ENCODE measurements at places on chromosomes 16 and 17.
A peak's percentile ranks its signal among the peaks of the same experiment; 100 is the strongest.

DNA sequence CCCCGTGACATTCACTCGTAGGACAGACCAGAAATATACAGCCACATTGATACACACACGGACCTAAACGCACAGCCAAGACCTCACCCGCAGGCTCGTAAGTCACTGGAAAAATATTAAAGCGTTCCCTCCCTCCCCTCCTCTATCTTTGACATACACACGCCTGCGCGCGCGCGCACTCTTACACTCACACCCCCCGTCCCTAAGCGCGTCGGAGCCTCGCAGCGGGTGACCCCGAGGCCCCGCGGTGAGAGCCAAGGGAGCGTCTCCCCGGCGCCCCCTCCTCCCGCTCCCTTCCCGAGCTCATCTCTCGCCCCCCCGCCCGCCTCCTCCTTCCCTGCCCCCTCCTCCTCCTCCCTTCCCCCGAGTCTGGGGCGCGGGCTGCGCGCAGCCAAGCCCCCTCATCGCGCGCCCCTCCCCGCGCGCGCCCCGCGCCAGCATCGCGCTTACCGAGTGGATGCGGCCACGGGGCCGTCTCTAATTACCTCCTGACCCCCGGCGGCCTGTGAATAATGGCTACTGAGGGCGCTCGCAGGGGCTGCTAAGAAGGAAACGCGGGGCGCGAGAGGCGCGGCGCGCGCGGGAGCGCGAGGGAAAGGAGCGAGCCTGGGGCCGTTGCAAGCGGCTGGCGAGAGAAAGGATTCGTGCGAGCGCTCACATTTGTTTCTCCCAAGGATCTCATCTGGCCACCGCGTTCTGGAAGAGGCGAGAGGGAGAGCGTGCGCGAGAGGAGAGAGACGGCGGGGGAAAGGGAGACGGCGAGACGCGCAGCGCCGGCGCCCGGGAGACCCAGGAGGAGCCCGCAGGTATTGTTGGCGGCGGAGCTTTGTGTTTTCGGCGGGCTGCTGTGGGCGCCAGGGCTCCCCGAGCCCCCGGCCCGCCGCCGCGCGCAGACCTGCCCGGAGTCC lies 42.4 kb downstream of the RAI1 start:
- DNase-seq, result no peak

DNA sequence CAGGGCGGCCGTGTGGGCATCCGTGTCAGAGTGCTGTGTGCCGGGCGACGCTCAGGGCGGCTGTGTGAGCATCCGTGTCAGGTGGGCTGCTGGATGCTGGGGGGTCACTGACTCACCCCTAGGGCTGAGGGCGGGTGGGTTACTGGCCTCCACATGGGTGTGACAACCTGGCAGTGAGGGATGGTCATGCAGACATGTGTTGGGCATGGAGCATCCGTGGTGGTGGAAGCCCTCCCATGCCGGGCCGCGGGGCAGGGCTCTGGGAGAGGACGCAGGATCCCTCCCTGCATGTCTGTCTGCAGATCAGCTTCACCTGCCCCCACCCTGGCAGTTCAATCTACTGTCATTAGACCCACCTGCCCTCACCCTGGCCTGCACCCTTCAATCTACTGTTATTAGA lies 56.3 kb downstream of the METRNL start:
- DNase-seq, result no peak

DNA sequence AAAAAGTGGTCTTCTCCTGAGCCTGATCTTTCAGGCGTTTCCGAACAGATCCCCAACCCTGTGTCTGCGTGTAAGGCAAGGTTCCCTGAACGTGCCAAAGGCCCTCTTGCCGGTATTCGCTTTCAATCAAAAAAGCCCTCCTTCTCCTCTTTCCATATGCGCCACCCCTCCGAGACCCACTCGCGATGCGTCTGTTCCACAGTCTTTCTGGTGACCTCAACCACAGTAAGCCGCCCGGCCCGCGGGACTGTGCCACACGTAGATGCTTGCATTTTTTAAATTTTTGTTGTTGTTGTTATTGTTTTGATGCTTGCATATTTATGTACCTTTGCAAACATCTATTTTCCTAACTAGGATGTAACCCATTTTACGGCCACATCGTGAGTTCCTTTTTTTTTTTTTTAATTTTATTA lies 607 bp upstream of the PRPSAP1 start:
- no peak for DNase-seq

- DNase-seq, result no peak
Measured at GRCh38 chr16:23320693-23321092, 18.6 kb downstream of the SCNN1B start.

DNA sequence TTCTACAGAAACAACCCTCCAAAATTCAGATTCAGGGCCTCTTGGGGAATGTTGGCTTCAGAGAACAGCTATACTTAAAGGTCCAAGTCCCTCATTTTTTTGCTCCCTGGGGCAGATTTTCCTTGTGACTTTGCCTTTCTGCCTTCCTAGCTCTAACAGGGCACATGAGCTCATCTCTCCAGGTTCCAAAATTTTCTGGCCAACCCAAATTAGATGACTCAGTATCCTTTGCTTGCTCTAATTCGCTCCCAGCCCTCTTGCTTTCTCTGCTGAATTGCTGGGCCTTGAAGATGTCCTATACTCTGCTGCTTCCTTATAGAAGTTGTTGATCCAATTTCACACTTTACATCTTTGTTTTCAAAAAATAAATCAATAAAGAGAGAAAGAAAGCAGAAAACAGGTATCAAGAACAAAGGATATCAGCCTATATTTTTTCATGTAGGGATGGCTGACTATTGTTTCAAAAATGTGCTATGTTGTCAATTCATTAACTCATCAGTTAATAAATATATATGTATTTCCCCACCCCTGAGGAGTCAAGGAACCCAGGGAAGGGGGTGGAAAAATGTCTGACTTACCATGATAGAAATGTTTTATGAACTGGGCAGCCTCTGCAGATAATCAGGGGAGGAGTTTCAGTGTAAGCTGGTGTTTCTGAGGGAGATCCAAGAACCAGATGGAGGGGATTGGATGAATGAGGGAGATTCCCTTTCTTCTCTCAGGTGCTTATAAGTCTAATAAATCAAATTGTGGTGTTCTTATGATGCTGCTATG lies 1.0 kb upstream of the KRTAP4-2 start:
- DNase-seq, result no peak

- DNase-seq, result peak; percentile 43
Measured at GRCh38 chr17:76497979-76498875, 3.0 kb downstream of the RHBDF2 start.

DNA sequence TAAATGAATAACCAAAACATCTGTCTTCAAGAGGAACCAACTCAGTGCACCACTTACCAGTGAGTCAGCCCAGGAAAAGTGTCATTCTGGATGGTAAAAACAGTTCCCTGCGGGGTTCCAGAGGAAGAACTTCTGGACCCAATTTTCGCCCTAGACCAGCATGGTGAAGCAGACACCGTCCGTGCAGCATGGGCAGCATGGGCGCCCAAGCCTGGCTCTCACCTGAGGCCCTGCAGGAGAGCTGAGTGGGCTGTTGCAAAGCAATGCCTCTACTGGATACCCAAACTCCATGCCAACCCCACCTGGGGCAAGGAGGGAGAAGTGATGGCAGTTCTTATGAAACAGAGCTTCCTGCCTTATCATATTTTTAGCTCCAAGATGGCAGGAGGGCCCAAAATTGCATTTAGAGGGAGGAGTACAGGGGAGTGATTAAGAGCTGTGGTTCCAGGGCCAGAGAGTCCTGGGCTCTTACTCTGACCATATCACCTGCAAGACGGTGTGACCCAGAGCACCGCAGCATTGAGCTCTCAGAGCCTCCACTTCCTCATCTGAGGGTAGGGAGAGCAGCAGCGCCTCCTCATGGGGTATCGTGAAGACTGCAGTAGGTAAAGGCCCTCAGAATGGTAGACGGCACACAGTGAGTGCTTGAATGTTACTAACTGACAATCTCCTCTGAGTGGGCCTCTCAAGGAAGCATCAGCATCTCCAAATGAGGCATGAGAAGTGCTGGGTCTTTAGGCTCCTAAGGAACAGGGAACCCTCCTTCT lies 16.6 kb upstream of the INPP5K start:
- peak; percentile 41 for DNase-seq

DNA sequence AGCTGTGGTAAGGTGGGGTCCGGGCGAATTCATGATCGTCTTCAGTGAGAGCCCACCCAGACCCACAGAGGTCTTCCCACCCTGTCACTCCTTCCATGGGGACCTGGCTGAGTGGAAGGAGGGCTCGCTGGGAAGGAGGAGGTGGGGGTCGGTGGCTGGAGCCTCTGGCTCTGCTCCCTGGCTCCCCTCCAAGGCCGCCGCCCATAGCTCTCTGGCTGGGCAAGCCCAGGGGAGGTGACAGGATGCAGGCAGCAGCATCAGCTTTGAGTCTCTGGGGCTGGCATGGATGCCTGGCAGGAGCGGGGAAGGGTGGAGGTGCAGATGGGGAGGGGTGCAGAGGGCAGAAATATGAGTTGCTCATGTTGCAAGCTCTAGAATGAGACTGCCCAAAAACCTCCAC lies 147.0 kb downstream of the ENGASE start:
- no peak for DNase-seq

DNA sequence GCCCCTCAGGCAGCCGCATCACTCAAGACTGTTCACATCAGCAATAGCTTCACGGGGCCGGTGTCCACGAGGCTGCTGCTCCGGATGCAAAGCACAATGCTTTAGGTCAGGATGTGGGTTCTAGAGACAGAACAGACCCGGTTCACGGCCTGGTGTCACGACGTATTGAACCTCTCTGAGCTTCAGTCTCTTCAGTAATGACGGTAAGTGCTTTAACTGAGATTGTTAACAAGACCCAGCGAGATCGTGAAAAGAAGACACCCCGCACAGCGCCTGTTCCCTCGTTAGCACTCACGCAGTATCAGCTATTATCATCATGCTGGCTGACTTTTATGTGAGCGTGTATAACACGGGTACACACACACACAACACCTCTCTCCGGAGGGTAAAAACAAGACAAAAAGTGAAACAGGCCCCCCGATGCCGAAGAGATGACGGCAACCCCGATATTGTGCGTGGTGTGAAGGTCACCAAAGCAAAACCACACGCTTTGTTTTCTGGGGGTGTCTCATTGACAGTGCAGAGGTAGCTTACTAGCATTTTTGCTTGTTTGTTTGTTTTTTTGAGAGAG lies 21.4 kb upstream of the ABR start:
- no peak for DNase-seq

GRCh38 chr16:49623501-49624266 lies 232.2 kb downstream of the ZNF423 start:
- no peak for DNase-seq

DNA sequence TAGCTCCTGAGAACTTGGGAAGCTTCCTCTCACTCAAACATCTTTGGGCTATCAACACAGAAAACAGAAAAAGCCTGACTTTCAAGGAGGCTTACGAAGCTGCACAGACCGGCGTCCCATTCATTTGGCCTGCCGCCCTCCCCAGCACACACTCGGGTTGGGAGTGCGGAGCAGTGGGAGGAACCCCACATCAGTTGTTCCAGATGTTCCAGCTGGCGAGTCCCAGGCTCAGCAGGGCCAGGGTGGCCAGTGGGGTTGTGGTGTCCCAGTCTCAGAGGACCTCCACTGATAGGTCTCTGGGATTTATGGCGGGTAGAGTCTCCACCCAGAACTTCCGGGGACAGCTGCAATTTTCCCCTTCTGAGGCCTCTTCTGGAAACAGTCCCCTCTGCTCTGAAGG lies 43.1 kb upstream of the DLX4 start:
- no peak for DNase-seq

GRCh38 chr17:21201298-21201595 lies 12.7 kb downstream of the TMEM11 start:
- DNase-seq, result no peak

GRCh38 chr16:48210747-48211146 lies 33.4 kb upstream of the LONP2 start:
- no peak for DNase-seq

GRCh38 chr17:74690409-74690825 lies 22.3 kb downstream of the CD300LF start:
- peak; percentile 93 for DNase-seq

- no peak for DNase-seq
Measured at GRCh38 chr16:658679-659571, 9.0 kb upstream of the RHOT2 start.

DNA sequence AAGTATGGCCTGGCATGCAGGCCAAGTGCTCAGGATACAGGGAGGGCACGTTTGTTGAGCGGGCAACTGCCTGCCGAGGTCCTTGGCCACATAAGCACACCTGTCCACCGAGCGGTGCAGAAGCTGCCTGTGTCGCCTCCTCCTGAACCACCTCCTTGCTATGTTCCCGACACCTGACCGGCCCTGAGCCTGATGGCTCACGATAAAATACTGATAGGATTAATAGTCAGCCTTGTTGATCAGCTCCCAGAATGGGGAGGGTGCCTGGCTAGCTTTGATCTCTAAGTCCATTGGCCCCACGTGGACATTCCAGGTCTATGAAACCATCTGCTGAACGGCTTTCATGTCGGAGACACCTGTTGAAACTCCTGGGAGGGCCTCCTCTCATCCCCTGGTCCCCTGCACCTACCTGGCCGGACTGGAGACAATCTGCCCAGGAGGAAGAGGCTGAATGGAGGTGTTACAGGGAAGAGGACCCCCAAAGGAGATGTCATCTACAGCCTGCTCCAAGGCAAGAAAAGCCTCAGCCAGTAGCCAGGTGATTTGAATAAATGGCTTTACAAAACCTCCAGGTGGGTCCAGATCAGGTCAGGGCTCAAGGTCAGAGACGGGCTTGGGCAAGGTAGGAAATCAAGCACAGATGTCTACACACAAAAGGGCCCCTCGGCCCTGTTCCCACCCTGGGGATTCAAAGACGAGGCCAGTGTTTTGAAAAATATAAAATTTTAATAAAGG lies 33.4 kb downstream of the AXIN2 start:
- DNase-seq, result no peak

DNA sequence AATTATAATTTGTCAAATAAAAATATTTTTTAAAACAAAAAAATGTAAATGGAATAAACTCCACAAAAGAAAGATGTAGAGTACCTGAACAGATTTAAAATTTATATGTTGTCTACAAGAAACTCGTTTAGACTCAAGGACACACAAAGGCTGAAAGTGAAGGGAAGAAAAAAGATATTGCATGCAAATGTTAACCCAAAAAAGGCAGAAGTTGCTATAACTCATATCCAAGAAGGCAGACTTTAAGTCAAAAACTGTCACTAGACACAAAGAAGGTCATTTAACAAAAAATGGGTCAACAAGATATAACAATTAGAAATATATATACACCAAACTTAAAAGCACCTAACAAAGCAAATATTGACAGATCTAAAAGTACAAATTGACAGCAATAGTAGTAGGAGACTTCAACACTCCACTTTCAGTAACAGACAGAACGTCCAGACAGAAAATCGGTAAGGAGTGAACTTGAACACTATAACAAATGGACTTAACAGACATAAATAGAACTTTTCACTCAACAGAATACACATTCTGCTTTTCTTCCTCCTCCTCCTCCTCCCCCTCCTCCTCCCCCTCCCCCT lies 40.8 kb upstream of the MYLK3 start:
- no peak for DNase-seq

All from CD14-positive monocyte (primary cell).